ENCODE measurements at places on chromosomes 12 and 14.

GRCh38 chr14:67926821-67927220 is 107.2 kb downstream of the RAD51B start:
- DNase-seq, result no peak

- no peak for DNase-seq
Observed at GRCh38 chr12:72974954-72975555, 702.9 kb downstream of the TRHDE start.

DNA sequence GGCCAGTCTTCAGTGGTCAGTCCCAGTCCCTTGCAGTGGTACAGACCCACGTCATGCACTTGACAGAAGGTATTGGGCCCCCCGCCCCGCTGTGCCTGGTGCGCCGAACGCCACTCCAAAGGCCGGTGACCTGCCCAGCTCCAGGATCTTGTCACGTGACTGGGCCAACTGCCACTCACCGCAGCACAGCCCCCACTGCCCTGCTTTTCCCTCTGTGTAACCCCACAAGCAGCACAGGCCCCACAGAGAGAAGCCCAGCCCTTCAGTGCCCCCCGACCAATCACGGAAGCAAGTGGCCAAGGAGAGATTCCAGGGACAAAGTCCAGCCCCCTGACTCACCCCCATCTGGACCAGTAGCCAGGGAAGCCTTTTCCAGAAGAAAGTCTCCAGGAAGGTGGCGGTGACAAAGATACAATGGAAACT is 498 bp downstream of the GPR132 start:
- no peak for DNase-seq

GRCh38 chr14:47270715-47271114 is 404.7 kb downstream of the MDGA2 start:
- no peak for DNase-seq

- no peak for DNase-seq
Observed at GRCh38 chr14:64671591-64671990, 32.6 kb upstream of the PLEKHG3 start.

- DNase-seq, result no peak
Observed at GRCh38 chr14:101017209-101017608, 113.7 kb upstream of the RTL1 start.

DNA sequence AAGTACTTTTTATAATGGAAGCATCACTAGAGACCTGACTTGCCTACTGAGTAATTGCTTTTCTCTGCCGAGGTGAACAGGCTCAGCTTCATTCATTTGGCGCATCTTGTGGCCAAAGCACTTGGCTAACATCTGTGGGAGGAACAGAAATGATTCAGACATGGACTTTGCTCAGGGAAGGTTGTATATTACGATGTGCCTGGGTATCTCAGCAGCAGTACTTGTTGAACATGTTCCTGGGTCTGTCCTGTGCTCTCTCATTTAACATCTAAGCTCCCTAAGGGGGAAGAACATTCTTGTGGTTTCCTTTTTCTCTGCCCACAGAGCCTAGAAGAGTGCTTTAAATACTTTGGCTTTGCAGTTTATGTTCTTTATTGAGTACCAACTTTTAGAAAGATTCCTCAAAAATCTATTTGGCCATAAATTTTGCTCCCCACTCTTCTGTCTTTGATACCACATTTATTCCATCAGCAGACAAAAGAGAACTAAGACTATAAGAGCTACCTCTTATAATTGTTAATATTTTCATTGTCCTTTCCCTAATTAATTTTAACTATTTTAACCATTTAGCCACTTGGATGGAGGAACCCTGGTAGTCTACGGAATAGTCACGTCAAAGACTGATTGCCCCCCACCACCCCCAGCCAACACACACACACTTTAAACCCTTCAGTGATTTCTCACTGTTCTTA is 101.2 kb upstream of the EGLN3 start:
- DNase-seq, result no peak

- no peak for DNase-seq
Observed at GRCh38 chr12:62785941-62786559, 148.9 kb downstream of the PPM1H start.

DNA sequence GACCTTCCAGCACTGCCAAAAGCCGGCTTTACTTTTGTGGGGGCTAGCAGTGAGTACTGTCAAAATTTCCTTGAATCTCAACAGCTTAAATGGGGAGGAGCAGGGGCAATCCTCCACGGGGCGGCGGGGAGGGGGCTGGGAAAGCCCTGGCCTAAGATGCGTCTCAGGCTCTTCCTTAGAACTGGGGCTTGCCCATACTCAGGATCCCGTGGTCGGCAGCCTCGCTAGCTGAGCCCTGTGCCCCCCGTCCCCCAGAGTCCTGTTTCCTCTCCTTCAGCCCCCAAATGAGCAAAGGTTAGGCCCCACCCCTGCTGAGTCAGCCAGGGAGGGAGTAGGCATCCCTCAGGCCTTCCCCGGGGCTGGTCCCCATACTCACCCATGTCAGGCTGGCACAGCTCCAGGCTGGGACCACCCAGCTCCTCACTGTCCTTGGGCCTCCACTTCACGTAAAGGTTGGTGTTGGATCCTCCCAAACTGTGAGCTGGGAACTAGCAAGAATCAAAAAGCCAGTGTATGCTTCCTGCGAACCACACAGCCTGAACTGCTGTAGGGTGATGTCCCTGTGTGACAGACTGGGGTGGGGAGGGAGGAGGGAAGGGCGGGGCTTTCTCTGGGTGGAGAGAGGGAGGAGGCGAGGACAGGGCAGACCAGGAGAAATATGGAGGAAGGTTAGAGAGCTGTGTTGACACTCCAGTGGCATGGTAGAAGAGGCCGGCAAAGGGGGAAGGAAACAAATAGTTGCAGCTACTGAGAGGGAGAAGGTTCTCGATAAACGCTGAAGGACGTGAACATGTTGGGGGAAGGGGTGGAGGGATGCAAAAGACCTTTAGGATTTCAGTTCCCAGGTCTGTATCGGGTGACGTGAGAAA is 5.9 kb upstream of the BAZ2A start:
- DNase-seq, result peak; percentile 71

GRCh38 chr12:118682656-118683055 is 298.7 kb upstream of the SRRM4 start:
- no peak for DNase-seq

- no peak for DNase-seq
Observed at GRCh38 chr14:58807191-58807590, 169.4 kb downstream of the DACT1 start.

DNA sequence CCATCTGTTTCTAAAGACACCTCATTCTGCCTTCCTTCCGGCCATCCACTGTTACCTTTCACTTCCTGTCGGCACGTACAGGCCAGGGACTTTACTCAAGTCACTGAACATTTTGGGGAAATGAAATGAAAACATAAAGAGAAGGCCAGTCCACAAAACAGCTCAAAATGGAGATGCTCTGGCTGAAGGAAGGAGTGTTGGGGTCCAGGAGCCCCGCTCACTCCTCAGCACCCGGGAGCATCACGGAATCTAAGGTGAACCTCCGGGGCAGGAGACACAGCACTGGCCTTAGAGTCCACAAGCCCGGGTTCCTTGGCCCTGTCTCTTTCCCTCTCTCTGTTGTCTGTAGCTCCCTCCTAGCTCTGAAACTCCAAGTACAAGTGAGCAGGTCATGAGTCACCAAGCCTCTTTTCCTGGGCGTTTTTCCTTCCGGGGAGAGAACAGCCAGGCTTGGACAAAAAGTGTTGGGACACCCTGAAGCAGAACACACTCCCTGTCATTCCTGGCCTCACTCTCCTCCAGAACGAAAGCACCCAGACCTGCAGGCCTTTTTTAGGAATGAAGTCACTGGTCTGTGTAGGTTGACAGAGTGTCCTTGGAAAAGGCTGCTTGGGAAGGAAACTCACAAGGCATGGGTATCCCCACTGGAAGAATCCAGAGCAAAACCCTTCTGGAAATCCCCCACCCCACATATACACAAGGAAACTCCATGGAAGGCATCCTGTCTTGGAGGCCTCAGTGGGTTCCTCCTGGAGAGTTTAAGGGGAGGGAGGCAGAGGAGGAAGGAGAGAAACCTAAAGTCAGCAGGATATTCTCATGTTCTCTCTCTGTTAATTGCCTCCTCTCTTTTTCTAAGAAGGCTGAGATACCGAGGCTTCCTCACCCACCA is 245.3 kb downstream of the ZFP36L1 start:
- no peak for DNase-seq

- no peak for DNase-seq
Observed at GRCh38 chr14:58805605-58806409, 168.0 kb downstream of the DACT1 start.

GRCh38 chr14:90715993-90716392 is 100.2 kb downstream of the TTC7B start:
- DNase-seq, result no peak

DNA sequence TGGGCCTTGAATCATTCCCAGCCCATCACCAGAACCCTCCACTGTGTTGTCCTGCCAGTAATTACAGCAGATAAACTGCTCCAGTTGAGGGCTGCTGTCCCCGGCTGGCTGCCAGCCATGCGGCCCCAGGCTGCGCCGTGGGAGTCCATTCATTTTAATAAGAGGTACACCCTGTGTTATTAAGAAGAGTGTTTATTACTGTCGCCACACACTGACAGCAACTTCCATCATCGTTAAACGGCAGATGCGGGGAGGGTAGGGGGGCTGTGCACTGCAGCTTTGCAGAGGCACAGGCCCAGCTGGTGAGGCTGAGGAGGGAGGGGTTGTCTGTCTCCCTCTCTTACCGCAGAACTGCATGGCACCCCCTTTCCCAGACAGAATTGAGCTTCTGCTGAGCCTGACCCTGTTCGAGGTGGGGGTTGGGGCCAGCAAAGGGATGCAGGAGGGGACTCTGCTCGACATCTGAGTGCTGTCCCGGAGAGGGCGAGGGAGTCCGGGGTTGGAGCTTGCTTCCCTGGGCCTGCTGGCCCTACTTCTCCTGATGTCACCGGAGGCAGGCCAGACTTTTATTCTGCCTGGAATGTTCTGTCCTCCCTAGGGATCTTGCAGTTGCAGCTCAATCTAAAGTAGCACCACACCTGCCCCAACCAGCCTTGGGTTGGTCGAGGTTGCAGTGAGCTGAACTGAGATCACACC is 33.8 kb upstream of the GPATCH2L start:
- DNase-seq, result no peak

DNA sequence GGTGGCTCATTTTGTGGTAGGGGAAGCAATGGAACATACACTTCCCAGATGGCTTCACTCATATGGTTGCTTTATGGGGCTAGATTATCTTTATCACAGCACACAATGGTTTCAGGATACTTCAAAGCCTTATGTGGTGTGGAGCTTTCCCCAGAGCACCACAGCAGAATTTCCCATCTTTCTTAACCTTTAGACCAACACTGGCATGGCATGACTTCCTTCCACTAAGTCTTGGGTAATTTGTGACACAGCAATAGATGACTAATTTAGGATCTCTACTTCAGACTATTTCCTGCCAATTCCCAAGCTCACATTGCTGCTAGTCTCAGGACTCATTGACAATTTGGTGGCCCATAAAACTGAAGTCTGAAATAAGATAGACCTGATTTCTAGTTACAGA is 36.9 kb upstream of the DCN start:
- DNase-seq, result no peak

DNA sequence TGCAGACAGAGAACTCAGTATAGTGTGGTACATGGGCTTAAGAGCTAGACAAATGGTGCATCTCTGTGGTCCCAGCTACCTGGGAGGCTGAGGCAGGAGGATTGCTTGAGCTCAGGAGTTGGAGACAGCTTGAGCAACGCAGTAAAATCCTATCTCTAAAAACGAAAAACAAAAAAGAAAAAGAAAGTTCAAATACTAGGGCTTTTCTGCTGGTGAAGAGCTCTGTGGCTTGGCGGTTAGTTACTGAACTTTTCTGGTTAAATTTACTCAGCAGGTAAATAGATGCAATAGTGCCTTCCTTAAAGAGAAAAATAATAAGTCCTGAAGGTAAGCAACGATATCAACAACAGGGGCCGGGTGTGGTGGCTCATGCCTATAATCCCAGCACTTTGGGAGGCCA is 31.4 kb upstream of the RAP1B start:
- DNase-seq, result no peak

DNA sequence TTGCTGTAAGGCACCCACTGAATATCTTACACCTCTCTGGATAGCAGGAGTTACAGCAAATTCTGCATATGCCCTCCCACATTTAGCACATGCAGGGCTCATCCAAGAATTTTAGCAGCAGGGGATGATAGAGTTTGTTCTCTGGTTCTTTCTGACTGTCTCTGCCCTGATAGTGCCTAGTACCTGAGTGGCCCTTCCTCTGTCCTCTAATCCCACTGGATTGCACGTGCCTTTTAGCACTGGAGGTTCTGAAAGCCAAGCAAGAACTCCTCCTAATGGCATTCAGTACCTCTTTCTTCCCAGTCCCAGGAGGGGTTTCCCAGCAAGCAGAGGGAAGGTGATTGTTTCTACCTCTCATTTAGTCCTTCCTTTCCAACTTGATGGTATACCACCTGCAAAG is 406.4 kb downstream of the ZFP36L1 start:
- DNase-seq, result no peak

DNA sequence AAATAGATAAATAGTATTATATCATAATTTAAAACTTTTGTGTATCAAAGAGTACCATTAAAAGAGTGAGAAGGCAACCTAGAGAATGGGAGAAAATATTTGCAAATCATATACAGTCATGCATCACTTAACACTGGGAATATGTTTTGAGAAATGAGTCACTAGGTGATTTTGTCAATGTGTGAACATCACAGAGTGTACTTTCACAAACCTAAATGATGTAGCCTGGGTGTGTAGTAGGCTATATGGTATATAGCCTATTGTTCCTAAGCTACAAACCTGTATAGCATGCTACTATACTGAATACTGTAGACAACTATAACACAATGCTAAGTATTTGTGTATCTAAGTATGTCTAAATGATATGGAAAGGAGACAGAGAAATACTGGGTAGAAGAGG is 48.0 kb upstream of the ARID2 start:
- DNase-seq, result no peak

DNA sequence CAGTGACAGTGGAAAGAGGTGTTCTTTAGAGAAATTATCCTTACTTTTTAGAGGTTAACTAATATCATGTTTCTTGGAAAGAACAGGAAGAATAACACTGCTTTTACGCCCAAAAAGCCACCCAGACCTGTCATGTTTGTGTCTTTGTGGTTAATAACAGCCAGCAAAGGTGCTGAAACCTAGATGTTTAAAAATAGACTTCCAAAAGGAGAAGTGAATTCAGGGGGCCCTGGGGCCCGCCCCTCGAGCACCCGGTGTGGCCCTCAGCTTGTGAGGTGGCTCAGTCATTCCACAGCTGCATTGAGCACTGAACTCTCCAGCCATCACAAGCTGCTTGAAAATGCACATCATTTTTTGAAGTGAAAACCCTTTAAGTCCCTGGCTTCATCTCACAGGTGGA is 20.8 kb upstream of the AMN start:
- DNase-seq, result no peak

- DNase-seq, result no peak
Observed at GRCh38 chr12:45644541-45644940, 85.0 kb upstream of the ARID2 start.

- no peak for DNase-seq
Observed at GRCh38 chr14:92473969-92474535, 39.5 kb upstream of the RIN3 start.

Measured in activated naive CD8-positive, alpha-beta T cell treated with anti-CD3 and anti-CD28 coated beads, Interleukin-2, amount 50 U/mL, for 16 hours (primary cell).